ENCODE measurements at places on chromosomes 7 and 10. TPM values are rescaled to one million over a fixed set of nuclear protein-coding genes. Genes with fewer than 3 reads are reported as not detected.

DNA sequence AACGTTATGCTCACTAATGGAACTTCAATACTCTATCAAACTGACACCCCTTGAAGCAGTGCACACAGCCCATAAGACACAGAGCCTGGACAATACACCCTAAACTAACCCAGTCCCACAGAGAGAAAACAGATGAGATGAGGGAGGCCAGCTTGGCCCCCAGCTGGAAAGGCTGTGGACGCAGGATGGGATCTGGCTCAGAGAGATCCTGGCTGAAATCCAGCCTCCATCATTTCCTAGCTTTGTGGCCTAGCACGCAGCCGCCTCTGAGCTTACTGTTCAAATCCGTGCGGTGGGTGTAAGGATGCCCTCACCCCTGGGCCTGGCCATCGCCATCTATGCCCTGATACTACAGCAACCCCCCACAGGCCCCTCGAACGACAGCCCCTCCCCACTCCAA lies 32.7 kb downstream of the SNX8 start:
- no peak for DNase-seq

GRCh38 chr7:35254496-35255442 lies 869 bp upstream of the TBX20 start:
- DNase-seq = no peak

DNA sequence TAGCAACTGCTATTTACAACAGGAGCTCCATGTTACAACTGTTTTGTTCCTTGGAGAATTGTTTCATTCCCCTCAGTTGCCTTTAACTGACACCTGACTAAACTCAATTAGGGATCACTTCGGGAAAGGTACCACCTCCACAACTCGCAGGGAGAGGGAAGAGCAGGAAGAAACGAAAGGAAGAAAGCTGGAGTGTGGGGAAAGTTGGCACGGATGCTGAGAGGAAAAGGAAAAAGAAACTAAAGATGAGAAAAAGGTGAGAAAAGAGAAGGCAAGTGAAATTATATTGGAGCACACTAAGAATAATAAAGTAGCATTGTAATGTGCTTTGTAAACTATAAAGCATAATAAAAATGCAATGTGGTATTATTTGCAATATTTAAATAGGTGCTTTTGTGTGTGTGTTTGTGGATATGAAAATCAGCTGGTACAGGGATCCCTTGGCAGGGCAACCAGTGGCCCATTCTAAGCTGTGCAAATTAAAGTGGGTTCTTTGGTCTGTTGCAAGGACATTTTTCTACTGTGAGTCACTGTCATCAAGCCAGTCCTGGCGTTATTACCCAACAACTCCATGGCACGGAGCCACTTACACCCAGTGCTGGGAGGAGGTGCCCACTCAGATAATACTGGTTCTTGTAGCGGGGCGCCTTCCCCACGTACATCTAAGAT lies 45.9 kb downstream of the HIPK2 start:
- DNase-seq = no peak

GRCh38 chr10:59098387-59098786 lies 78.1 kb upstream of the PHYHIPL start:
- DNase-seq = no peak

- DNase-seq = no peak
Observed at GRCh38 chr7:156516791-156517378, 123.7 kb upstream of the RNF32 start.

- DNase-seq = no peak
Observed at GRCh38 chr7:98869027-98869596, 702 bp downstream of the TMEM130 start.

The TRDMT1 gene
- 10.9 TPM for total RNA-seq

Data from activated T-cell treated with anti-CD3 and anti-CD28 coated beads, Interleukin-2, amount 50 U/mL, for 4 hours (primary cell).